MV-4-11 (cell line): ENCODE measurements at places on chromosomes 6 and 20.

DNA sequence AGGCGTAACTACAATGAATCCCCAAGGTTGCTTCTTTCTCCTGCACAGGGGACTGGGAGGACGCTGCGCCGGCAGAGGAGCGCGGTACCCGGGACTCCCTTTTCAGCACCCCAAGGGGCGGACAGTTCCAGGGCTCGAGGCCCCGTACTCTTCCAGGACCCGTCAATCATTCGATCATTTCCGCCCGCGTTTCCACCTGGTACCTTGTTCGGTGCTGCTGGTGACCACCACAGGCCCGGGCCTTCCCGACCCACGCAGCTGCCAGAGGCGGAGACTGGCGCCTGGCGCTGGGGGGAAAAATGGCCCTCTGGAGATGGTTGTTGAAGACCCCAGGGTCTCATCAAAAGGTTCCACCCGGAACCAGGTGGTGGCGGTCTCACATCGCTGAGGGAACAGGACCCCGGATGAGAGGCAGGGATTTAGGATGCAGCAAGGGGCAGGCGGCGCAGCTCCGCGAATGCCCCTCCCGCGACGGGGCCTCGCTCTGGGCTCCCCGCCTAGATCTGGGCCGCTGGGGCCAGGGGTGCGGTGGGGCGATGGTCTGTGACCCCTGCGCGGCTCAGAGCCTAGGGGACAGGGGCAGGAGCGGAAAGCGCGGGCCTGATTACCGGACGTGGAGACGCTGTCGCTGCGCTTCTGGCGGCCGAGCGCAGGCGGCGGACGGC is 744 bp downstream of the VSX1 start:
- no peak for DNase-seq

DNA sequence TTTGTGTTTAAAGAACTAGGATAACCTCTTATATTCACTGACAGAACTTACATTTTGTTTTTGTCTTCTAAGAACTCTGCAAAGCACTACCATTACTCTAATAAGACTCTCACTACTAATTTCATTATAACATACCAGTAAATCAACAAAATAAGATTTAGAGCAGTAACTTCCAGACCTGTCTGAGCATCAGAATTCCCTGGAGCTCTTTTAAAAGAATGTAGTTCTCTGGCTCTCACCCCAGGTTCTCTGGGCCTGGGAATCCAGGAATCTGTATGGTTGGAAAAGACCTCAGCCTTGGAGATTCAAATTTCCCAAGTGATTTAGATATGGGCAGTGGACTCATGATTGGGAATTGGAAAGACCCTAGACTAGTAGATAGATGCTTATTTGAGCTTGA is 89.4 kb downstream of the JAG1 start:
- DNase-seq: no peak

GRCh38 chr6:159615918-159616317 is 77.1 kb downstream of the SOD2 start:
- DNase-seq: no peak

DNA sequence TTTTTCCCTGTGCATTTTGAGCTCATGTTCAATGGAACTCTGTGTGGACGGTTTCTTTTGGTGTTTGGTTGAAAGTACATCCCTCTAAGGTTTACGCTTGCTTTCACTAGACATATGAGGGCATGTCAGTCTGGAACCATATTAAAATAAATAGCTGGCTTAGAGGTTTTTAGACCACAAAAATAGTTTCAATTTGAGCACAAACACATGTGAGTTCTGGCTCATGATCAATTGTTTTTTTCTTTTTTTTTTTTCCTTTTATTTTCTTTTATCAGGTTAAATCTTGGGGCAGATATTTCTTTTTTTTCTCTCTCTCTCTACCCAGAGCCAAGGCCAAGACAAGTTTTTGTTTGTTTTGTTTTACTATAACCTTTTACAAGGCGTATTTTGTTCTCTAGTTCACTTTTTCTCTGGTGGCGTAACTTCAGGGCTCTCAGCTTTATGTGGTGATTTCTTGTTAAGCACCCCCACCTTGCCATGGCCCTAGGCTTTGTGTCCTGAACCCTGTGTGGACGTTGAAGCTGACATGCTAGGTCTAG is 92.9 kb downstream of the SHLD1 start:
- peak; percentile 1 for DNase-seq

- DNase-seq: no peak
Measured at GRCh38 chr6:111838749-111839484, 34.3 kb downstream of the FYN start.

DNA sequence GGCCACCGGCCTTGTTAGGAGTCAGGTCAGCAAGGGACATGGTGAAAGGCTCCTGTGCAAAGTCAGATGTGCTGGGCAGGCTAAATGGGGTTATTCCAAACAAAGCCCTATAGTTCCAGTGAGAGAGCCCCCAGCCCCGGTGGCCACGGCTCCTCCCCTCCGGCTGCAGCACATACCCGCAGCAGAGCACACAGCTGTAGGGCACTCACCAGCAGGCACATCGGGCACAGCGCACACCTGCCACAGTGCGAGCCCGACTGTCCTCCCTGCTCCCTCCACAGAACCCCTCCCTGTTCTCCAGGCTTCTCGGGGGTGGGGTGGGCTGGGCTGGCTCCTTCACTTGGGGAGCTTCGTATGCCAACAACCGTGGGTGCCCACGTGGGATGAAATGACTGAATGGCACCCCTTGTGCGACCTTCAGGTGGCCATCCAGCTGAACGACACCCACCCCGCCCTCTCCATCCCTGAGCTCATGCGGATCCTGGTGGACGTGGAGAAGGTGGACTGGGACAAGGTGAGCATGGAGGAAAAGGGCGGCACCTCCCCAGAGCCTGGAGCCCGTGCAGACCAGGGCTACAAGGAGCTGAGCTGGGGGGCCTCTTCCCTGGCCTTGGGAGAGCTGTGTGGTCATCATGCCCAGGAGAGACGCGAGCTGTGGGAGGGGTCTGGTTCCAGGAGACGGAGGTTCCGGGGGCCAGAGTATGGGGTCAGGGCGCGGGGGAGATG is 30.9 kb downstream of the PYGB start:
- DNase-seq: no peak

- DNase-seq: no peak
Measured at GRCh38 chr6:72963946-72964345, 261.4 kb downstream of the KHDC1L start.

- DNase-seq: no peak
Measured at GRCh38 chr6:97203343-97203742, 79.7 kb downstream of the MMS22L start.

GRCh38 chr6:33579828-33580714 is at the start of gene BAK1:
TSS of gene BAK1 (minus strand) at chr6:33580276. CDS start at chr6:33577604, 2,672 bp downstream.
- DNase-seq: peak; percentile 87

- DNase-seq: no peak
Measured at GRCh38 chr6:152695372-152696045, 2.2 kb upstream of the MYCT1 start.
